NCI-H1092 (cell line): ENCODE measurements at places on chromosomes 5 and 9.

- no peak for DNase-seq
Observed at GRCh38 chr5:86118542-86118941, 499.2 kb upstream of the COX7C start.

- no peak for DNase-seq
Observed at GRCh38 chr9:115340314-115340713, 222.4 kb upstream of the TNC start.

DNA sequence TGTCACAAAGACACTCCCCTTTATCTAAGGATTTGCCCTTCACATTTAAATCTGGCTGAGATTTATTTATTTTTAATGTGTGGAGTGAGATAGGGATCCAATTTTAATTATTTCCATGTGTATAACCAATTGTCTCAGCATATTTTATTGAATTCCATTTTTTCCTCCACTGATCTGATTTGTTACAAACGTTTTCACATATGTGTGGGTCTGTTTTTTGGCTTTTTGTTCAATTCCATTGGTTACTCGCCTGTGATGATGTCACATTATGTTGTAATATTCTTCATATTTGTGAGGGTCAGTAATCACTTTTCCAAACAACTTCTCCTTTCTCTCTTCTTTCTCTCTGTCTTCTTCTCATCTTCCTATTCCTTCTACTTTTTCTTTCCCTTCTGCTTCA, 278.3 kb upstream of the RFX3 start:
- DNase-seq = no peak

- DNase-seq = no peak
Observed at GRCh38 chr5:10138395-10139057, 111.2 kb downstream of the ATPSCKMT start.

DNA sequence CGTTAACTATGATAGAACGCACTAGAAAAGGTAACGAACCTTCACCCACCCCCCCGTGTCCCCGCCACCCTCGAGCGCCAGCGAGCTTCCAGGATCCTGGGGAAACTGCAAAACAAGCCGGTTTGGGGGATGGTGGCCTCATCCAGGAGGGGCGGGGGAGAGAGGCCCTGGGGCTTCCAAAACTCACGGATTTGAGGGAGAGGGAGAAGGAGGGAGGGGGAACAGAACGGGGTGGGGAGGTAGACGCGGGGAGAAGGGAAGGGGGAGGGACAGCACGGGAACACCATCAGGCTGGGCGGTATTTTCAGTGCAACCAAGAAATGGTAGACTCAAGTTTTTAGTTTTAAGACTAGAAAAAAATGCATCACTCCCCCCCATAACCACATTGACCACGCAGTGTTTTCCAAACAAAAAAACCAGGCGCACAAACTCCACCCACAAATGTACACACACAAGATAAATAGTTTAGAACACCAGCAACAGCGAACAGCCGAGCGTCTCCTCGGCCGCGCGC, 1.4 kb downstream of the NRARP start:
- DNase-seq = no peak

- DNase-seq = no peak
Observed at GRCh38 chr9:108756746-108757490, 98.9 kb downstream of the ACTL7B start.

DNA sequence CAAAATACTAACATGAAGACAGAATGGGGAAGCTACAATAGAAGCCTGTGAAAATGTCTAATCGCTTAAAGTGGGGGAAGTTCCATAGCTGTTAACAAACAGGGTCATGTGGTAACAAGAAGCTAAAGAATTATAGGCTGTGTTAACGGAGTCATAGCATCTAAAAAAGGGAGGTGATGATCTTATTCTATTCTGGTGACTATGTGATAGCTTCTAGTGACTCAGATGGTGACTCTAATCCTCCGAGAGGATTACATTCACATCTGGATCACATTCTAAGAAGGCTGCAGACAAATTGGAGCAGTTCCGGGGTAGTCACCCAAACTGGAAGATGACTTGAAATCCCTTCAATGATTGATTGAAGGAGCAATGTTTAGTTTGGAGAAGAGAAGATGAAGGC, 142.1 kb downstream of the LIFR start:
- DNase-seq = no peak

- no peak for DNase-seq
Observed at GRCh38 chr9:107881626-107882300, 392.2 kb upstream of the KLF4 start.

- no peak for DNase-seq
Observed at GRCh38 chr5:81302596-81302995, 1.2 kb downstream of the ZCCHC9 start.

GRCh38 chr5:161406880-161407279, 139.6 kb downstream of the GABRB2 start:
- DNase-seq = no peak

DNA sequence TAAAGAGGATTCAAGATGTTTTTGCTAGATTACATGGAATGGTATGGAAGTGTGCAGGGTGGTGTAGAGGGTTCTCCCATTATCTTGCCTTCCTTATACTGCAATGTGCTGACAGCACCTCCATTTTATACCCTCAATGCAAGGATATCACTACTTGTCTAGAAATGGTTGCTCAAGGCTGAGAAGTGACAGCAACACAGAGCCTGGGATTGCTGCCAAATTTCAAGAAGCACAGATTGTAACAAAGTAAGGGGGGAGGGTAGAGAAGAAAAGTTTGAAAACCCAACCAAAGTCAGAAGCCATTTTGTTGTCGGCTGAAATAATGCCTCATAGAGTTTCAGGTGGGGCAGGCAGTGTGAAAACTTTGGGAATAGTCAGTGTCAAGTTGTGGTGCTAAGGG, 29.8 kb downstream of the PCDHAC2 start:
- no peak for DNase-seq
